ENCODE measurements at places on chromosomes 7 and 10.

GRCh38 chr10:7567911-7568620 lies 98.7 kb downstream of the ITIH5 start:
- DNase-seq, result no peak

GRCh38 chr7:23357190-23358093 lies 58.3 kb downstream of the MALSU1 start:
- peak; percentile 26 for DNase-seq

GRCh38 chr10:28090506-28090905 lies 91.6 kb upstream of the ODAD2 start:
- no peak for DNase-seq

DNA sequence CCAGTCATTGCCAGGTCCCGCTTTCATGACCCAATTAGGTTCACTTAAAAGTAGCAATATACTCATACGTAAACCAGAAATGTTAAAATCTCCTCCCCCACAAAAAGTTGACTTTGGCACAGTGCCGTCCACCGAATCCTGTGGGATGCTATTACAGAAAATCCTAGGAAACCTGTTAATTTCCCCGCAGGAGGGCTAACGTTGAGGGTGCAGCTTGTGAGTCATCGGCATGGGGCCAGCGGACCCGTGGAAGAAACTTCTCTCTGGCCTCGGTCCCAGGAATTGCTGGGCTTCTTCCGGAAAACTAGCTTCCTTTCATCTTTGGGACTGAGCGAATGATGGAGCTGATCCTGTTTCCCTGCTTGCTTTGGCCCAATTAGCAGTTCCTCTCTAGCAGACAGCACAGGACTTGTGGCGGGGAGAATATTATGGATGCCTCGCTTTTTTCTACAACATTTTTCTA lies 13.5 kb downstream of the CRYGN start:
- DNase-seq, result peak; percentile 84

- DNase-seq, result no peak
Observed at GRCh38 chr7:131583430-131583829, 27.0 kb upstream of the PODXL start.

DNA sequence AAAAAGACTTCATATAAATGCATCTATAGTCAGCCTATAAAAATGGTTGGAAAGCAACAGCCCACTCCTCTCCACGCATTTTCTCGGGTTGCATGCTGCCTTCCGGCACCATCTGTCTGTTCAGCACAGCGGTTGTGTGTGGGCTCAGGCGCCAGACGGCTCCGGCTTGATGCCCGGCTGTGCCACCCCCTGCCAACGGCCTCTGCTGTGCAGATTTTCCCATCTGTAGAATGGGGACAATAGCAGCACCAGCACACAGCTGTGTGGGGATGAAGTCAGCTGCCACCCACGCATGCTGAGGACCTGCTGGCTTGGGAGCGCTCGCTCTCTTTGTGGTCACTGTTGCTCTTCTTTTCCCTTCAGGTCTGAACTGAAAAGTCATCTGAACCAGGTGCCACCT lies 19.5 kb downstream of the PRKAG2 start:
- DNase-seq, result no peak

DNA sequence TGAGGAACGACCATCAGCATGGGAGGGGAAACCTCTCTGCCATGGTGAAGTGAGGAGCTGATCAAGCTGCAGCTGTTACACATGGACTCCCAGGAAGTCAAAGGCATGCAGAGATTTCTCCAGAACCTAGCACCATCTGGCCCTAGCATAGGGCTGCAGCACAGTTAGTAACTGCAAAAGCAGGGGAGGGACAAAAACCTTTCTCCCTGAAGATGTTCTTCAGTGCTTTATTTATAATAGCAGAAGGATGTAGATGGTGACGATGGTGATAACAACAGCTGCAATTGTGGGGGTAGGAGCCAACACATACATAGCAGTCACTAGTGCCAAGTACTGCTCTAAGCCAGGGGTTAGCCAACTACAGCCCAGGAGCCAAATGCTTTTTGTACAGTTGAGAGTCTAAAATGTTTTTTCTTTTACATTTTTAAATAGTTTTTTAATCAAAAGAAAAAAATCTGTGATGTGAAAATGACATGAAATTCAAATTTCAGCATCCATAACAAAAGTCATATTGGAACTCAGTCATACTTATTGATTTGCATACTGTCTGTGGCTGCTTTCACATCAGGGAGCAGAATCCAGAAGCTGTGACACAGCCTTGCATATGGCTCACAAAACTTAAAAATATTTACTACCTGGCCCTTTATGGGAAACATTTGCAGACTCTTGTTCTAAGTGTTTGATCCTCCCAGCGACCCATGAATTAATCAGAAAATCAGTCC lies 299.5 kb downstream of the ELMO1 start:
- no peak for DNase-seq

GRCh38 chr7:23350466-23350865 lies 51.3 kb downstream of the MALSU1 start:
- no peak for DNase-seq

DNA sequence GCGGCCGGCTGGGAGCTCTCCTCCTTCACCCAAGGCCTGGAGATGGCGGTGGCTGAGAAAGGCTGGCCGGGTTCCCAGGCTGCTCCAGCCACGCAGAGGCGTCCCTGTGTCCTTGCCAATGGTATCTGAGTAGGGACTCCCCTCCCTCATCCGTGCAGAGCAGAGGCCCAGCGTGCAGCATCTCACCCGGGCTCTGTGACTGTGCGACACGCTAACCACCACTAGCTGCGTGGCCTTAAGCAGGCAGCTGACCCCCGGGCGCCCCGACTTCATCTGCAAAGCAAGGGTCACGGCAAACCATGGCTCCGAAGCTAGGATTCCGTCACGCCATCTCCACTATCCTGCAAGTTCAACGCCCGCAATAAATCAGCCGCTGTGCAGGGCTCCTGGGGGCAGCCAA lies 47.2 kb upstream of the TNRC18 start:
- DNase-seq, result no peak

- DNase-seq, result no peak
Observed at GRCh38 chr10:35304649-35305048, 31.7 kb upstream of the CCNY start.

DNA sequence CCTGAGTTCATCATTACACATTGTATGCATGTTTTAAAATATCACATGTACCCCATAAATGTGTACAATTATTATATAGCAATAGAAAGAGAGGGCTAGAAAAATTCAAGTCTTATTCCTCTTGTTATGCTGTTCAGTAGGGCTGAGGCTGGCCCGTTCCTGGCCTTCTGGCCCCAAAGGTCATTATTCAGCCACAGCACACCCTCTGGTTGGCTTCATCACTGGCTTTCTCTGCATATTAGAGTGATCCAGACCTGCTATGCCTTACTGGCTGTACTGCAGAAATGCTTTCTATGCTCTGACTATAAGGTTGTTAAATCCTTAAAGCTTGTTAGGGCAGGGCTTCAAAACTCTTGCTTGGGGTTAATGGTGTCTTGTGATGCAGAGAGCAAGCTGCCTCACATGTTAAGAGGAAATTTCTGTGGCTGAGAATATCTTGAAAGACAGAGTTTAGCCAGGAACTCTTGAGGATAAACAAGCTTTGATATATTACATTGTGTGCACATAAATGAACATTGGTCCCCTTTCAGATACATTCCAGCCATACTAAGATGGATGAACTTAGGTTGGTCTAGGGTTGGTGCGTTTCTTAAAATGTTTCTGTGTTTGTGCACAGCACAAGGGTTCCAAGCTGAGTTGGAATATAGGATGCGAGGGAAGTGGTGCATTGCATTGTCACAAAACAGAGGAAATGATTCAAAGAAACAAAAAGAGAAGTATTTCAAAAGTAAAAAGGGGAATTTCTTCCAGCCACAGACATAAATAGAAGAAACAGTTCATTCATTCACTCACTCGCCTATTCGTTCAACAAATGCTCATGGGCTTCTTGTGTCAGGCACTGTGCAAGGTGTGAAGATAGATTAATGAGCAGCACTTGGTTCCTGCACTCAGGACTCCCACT lies 61.6 kb upstream of the WDR11 start:
- no peak for DNase-seq

DNA sequence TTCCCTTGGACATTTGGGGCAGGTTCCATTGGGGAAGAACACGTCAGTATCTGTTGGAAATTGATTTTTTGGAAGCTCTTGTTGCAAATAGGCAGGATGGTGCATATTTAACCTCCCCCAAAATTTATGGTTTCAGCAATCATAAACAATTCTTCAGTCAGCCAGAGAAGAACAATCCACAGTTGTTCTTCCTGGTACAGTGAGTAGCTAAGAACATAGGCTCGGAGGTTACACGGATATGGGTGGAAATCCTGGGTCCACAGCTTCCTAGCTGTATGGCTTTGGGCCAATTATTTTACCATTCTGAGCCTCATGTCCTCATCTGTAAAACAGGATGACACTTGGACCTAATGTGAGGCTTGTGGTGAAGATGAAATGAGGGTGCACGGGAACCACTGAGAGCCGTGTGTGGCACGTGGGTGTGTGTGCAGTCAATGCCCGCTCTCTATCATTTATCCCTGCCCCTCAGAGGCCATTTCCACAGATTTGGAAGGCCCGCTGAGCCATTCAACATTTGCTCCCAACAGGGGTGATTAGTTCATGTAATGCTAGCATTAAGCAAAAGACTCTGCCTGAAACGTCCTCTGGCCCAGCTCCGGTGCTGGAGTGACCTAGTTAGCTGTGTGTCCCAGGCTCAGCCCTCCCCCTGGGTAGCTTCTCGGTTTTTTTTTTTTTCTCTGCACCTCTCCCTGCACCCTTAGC lies 9.7 kb downstream of the CAMK1D start:
- no peak for DNase-seq

GRCh38 chr10:8586504-8586903 lies 532.0 kb downstream of the GATA3 start:
- no peak for DNase-seq

GRCh38 chr7:879093-879492 lies 2.7 kb downstream of the GET4 start:
- DNase-seq, result no peak

GRCh38 chr10:49071160-49071761 lies 44.1 kb downstream of the VSTM4 start:
- no peak for DNase-seq

DNA sequence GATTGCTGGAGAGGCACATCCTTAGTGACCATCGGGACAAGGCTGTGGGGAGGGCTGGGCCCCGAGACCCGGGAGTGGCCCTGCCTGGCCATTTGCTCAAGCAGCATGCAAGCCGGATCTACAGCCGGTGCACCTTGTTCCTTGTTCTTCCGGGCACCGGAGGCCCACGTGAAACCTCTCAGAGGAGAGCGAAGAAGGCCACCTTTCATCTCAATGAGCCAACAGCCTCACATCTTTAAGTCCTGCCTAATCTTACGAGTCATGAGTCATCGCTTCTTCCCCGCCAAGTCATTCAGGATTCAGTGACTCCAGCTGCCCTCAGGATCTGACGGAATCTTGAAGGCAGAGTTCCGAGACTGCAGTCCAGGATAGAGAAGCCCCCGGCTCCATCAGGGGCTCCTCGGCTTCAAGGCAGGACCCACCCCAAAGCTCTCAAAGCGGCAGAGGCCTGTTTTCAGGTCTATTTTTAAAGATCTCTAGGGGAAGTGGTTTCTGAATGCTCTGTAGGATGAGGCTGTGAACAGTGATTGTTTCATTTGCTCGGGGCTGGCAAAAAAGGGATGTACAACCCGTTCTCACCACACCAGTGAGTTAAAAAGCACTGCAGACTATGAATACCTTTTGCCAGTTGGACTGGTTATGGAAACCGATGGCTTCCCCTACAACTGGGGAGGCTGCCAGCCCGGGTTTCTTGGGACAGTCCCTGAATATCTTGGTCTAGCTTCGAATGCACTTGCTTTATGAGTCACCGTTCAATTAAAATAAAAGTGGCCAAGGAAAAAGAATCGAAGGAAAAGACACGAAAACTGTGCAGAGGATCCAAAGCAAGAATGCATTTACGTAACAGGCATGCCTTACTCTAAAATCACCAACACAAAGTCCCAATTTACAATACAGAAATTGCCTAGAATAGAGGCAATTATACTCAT lies 57.2 kb upstream of the ECHDC3 start:
- peak; percentile 46 for DNase-seq

GRCh38 chr7:111982133-111982532 lies 224.1 kb downstream of the DOCK4 start:
- no peak for DNase-seq

DNA sequence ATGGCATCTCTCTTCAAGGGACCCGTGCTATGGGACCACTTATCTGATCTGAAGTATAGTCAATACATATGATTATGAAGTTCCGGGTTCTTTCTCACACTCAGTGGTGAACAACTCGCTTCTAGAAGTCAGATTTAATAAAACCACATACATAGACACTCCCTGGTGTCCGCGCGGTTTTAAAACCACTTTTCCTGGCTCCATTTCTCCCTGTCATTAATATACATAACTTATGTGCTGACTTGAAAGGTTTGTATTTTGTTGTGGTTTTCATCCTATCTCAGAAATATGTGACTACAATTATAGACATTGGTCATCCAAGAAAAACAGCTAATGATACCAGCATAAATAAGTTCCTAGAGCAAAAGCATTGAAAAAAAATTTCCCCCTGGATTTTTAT lies 34.0 kb downstream of the SVIL start:
- DNase-seq, result no peak

DNA sequence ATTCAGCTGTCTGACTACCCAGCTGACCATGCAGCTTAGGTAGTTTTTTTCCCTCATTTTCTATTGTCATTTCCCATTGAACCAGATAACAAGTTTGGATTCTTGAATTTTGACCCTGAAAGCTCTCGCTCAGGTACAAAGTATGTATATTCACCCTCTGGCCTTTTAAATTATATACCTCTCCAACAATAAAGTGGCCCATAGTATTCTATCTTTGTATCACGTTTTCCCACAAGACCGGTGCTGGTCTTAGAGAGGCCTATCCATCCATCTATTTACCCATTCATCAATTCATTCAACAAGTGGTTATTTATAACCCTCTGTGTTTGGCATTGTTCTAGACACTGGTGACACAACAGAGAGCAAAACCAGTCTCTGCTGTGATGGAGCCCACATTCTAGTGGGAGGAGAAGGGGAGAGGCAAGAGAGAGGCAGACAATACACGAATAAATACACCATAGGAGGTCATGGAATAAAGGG lies 35.2 kb upstream of the NPSR1 start:
- no peak for DNase-seq

DNA sequence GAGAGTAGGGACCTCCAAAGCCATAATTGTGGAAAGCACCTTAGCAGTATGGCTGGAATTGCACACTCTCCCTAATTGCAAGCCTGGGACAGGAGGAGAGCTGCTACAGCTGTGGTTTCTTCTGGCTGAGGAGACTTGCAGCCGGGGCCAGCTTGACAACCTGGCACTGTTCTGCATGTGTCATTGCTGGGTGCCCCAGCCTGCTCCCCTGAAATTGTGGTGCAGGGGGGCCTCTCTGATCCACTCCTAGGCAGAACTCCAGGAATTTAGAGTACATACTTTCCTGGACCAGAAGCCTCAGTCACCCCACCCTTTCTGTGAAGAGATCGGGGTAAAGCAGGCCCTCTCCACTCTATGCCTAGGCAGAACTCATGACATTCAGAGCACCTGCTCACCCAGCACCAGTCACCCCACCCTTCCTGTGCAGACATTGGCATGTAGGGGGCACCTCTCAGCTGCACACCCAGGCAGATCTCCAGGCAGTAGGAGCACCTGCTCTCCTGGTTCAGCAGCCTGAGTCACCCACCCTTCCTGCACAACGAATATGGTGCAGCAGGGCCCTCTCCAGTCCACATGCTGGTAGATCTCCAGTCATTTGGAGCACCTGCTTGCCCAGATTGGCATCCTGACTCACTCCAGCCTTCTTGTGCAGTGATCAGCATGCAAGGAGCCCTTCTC lies 34.4 kb upstream of the DYNC1I1 start:
- DNase-seq, result no peak

- DNase-seq, result no peak
Observed at GRCh38 chr10:77899690-77900089, 26.9 kb downstream of the DLG5 start.

GRCh38 chr7:80411621-80412020 lies 100.2 kb downstream of the GNAT3 start:
- DNase-seq, result no peak

- DNase-seq, result no peak
Observed at GRCh38 chr7:155930061-155930460, 117.8 kb upstream of the SHH start.
